ENCODE measurements at places on chromosomes 6 and 20.

DNA sequence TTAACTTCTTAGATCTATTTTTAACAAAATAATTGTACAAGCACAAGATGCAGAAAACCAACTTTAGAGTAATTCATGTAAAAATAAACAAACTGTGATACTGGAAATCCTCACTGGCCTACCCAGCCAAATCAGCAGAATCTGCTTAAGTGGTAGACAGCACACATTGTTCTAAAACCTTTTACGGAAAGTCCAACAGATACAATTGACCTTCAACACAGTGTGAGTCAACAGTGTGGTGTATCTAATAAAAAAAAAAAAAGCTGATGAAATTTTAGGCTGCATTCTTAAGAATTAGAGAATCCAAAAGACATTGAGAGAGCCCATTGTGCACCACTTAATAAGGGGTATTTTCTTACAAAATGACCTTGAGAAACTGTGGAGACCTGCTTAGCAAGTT is 174.5 kb downstream of the COL21A1 start:
- DNase-seq, result no peak

GRCh38 chr6:150070236-150070818 is 1.4 kb upstream of the ULBP3 start:
- no peak for DNase-seq

DNA sequence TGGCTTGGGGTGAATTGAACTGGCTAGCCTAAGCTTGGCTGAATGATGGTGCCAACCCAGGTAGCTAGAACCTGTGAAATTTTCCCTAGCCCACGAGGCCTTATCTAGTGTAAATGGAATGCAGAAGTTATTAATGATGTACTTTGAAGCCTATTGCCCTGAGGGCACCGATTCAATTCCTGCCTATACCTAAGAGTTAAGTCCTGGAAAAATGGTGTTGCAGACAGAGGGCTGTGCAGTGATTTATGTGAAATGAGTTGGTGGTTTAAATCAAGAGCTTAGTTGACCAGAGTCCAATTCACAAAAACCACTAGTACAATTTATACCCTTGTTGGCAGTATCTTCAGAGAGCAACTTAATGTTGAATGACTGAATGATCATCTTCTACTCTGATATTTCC is 373.8 kb upstream of the JAG1 start:
- no peak for DNase-seq

DNA sequence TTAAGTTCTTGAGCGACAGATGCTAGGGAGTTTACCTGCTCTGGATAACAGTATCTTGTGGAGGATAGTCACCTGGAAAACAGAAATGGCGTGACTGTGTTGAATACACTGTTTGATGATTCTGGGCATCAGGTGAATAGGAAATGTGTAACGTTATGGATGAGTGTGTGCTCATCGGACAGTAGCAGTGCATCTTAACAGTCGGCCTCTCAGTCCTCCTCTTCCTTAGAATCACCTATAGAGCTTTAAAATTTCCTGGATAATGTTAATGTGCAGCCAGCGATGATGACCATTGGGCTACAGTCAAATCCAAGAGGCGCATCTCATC is 217.7 kb downstream of the OR2B2 start:
- DNase-seq, result no peak

DNA sequence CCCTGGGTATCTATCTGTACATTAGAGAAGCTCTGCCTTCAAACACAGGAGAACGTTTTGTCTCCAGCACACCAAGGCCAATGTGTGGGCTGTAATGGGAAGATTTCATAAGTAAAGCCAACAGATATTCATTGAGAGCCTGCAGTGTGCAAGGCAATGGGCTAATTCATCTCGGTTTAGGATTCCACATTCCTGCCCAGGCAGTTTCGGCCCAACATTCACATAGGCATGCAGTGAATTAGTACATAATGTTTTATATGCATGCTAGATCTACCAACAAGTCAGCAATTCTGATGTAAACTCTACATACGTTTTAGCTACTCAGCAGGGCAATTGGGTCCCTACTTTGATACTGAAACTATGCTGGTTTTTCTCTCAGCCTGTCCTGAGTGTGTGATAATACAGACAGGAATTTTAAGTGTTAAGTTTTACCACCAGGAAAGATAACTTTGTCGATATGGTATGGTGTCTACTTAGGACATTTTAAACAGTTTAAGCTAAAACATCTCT is 46.9 kb upstream of the NAA20 start:
- DNase-seq, result no peak

GRCh38 chr6:137722749-137723272 is 144.2 kb upstream of the TNFAIP3 start:
- no peak for DNase-seq

DNA sequence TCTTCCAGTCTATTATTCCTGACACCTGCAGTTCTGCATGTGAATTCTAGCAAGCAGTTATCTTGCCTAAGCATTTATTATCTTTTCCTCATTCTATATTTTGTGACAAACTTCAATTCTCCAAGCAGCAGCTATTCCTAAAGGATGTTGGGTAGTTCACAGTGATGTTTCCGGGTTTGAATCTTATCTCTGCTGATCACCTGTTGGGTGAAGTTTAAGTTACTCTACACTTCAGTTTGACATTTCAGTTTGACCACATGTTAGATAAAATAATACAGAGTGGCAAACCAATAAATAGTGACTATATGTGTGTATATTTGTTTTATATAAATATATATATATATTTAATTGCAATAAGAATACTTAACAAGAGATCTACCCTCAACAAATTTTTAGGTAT is 168.6 kb downstream of the ADGRG6 start:
- DNase-seq, result no peak

- DNase-seq, result no peak
Observed at GRCh38 chr20:50876816-50877215, 54.4 kb downstream of the ADNP start.

- DNase-seq, result no peak
Observed at GRCh38 chr6:65231616-65232015, 475.4 kb downstream of the EYS start.

DNA sequence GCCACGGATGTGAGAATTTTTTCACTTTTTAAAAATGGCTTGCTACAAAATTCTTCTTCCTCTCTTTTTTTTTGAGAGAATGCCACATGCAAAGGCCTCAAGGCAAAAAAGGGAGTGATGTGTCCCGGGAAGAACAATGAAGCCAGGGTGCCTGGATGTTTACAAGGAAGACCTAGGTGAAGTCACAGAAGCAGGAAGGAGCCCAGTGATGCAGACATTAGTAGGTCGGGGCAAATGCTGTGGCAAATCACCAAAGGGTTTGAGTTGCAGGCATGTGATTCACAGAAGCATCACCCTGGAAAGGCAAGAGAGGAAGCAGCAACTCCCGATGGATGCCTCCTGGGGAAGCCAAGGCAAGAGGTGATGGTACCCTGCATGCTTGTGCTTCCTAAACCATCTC is 46.8 kb downstream of the FARS2 start:
- no peak for DNase-seq

GRCh38 chr6:70479236-70479635 is 65.9 kb downstream of the FAM135A start:
- no peak for DNase-seq

- no peak for DNase-seq
Observed at GRCh38 chr6:659716-660581, 3.0 kb upstream of the HUS1B start.

GRCh38 chr6:164640956-164641355 is 668.4 kb downstream of the C6orf118 start:
- no peak for DNase-seq

DNA sequence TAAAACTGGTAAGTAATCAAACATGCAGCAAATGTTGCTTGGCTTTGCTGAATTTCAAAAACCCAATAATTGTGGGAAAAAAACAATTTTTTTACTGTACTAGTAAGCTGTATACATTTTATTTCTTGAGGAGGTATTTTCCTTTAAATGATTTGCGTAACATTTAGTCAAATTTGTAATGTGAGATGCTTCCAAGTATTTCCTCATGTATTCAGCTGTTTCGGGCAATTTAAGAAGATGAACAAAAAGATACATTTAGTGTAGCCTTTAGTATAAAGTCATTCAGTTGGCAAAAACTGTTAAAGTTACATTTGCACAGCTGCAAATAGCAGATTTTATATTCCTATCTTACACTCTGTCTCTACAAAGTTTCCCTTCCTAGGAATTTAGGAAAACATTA is 186.1 kb upstream of the SCGN start:
- DNase-seq, result no peak

GRCh38 chr20:54469952-54470351 is 5.4 kb upstream of the DOK5 start:
- DNase-seq, result no peak

DNA sequence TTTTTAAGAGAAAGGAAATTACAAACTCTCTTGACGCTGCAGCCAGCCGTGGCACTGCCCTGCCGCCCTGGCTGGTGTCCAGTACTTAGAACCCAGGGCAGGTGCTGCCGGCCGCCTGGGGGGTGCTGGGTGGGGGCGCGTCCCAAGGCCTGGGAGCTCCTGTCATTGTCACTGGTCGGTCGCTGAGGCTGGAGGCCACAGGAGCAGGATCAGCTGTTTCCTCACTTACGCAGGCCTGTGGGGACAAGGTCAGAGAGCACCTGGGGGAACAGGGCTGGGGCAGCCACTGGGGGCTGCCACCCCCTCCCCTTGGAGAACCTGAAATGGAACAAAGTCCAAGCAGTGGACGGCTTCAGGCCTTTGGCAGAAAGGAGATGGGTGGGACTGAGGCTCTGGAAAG is 5.6 kb downstream of the BIRC7 start:
- DNase-seq, result no peak

Data from activated CD4-positive, alpha-beta T cell treated with anti-CD3 and anti-CD28 coated beads, Interleukin-2, amount 50 U/mL, for 1 hour (primary cell).